ENCODE measurements at places on chromosomes 3 and 15.

DNA sequence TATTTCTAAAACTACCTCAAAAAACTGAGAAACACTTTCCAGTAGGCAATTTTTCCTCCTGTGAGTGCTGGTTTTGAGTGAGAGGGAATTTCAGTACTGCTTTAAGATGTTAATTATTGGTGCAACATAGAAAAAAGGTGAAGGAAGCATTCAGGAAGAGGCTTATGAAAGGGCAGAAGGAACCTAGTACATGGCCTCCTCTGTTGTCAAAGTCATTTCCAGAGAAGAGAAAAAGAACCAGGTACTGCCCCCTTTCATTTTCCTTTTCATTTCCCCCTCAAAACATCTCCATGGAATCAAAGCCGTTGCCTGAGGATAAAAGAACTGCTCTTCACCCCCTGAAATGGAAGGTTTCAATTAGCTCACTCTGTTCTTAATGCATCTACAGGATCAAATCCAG lies 19.8 kb downstream of the RARRES1 start:
- no peak for DNase-seq

- no peak for DNase-seq
Measured at GRCh38 chr15:80769829-80770705, 9.1 kb upstream of the CEMIP start.

- DNase-seq, result no peak
Measured at GRCh38 chr15:85005319-85005718, 23.7 kb downstream of the PDE8A start.

DNA sequence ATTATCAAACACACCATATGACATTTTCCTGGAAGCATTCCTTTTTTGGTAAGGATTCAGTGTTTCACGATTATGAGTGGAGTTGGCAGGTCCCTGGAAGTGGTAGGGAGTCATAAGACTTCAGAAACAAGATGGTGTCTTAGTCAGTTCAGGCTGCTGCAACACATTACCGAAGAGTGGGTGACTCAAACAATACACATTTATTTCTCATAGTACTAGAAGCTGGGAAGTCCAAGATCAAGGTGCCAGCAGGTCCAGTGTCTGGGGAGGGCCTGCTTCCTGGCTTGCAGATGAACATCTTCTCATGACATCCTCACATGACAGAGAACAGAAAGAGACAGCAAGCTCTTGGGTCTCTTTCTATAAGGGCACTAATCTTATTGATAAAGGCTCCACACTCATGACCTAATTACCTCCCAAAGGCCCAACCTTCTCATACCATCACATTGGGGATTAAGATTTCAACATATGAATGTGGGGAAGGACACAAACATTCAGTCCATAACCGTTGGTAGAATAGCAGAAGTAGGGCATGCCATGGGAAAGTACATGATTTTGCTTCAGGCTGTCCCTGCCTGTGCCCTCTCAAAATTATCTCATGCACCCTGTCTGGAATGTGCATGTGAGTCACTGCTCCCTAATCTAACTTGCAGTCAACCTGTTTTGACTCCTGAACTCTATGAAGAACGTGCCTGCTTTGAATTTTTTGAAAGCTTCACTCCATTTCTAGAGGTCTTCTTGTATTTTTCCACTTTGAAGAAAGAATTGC lies 72.5 kb downstream of the GTPBP8 start:
- DNase-seq, result no peak

GRCh38 chr3:195160257-195160898 lies 110.6 kb downstream of the XXYLT1 start:
- DNase-seq, result no peak

DNA sequence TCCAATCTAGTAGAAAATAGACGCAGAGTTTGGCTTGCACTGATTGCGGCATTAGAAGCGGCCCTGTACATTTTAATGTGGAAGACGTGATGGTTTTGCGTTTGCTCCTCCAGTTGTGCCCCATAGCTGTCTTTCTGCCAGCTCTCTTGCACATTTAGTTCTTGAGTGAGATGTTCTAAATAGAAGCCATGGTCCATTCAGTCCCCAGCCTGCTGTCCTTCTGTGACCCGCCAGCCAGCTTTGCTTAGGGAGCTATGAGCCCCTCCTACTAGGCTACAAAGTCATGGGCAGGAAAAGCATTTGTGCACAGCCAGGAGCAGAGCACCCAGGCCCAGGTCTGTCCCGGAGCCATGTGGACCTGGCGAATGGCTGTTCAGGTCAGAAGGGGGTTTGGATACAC lies 50.3 kb downstream of the APBA2 start:
- DNase-seq, result no peak

GRCh38 chr3:197511853-197512635 lies 43.7 kb downstream of the BDH1 start:
- DNase-seq, result no peak

DNA sequence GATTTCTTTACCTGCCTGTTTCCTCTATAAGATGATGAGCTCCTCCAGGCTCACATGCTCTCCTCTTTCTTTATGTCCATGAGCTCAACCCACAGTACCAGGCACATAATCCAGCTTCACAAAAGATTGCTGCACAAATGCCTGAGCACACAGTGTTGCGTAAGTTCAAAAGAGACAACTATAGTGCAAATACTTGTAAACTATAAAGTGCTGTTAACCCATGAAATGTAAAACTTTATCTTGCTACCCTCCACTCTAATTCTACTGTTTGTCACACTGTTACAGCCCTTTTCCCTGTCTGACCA lies 101.0 kb upstream of the LPP start:
- no peak for DNase-seq

- DNase-seq, result no peak
Measured at GRCh38 chr15:43913026-43913780, 86.4 kb downstream of the WDR76 start.

- no peak for DNase-seq
Measured at GRCh38 chr3:133464573-133464972, 64.7 kb downstream of the BFSP2 start.

GRCh38 chr15:44812029-44812517 lies 75.7 kb downstream of the TRIM69 start:
- DNase-seq, result peak; percentile 54

GRCh38 chr15:85943791-85944190 lies 135.9 kb upstream of the AGBL1 start:
- DNase-seq, result no peak

- DNase-seq, result no peak
Measured at GRCh38 chr3:58779934-58780333, 113.4 kb upstream of the FAM3D start.

DNA sequence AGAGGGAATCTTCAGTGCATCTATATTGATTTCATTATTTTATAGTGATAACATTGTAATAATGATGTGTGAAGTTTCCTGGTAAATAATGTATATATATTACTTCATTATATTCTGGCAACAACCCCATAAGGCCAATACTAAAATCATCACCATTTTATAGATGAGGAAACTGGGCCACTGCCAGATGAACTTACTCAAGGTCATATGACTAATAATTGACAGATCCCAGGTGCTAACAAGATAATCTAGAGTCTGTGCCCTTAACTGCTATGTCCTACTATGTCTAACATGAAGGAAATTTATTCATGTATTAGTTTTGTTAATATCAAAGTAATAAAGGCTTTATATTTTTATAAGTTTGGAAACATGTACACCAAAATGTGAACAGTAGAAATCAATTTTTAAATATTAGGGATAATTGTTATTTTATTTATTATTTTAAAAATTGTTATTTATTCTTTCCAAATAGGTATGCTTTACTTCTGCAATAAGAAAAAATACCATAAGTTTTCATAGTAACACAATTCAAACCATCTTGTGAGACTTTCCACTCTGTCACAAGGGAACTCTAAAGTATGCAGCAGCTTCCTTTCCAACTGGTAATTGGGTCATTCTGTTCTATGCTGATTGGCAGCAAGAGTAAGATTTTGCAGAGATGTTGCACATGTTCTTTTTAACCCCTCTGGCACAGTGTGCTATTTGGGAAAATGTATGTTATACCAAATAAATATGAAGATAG lies 90.8 kb upstream of the CMC1 start:
- DNase-seq, result no peak

DNA sequence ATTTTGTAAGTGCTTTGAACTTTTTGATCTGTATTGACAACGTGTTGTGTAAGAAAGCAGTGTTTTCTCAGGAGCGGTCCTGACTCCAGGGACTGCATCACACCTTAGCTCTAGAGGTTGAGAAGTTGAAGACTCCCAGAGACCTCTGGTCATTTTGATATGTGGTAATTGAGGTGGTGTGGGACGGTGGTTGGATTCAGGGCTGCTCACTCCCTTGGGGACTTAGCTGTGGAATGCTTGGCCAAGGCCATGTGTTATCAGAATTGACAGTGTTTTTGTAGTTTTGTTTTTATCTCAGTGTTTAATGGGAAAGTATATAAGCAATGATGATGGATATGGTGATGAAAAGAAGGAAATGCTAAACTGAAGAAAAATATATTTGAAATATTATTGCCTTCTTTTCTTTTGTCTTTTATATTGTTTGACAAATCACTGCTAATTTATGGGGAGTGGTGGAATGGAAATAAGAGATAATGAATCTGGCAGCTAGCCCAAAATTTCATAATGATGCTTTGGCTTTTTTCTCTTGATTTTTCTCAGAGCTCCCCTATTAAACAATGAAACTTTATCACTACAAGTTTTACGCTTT lies 16.0 kb downstream of the CMSS1 start:
- DNase-seq, result no peak

DNA sequence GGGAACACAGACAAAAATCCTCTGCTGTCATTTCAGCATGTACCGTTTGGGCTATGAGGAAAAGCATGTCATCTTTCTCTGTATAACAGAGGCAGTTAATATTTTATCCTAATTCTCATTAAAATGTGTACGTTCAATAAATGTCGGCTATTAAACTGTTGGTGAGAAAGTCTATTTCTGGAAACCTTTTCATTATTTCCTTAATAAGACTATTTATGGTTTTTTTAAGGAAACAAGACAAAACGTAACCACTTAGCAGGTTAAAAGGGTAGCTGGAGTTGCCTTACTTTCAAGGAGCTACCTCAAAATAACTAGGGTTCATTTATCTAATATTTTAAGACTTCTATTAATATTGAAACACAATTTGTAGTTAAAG lies 1.8 kb upstream of the STT3B start:
- DNase-seq, result no peak

- no peak for DNase-seq
Measured at GRCh38 chr3:118938183-118938961, 96.3 kb downstream of the IGSF11 start.

GRCh38 chr15:66679657-66680108 lies 22.4 kb upstream of the SMAD6 start:
- DNase-seq, result no peak

DNA sequence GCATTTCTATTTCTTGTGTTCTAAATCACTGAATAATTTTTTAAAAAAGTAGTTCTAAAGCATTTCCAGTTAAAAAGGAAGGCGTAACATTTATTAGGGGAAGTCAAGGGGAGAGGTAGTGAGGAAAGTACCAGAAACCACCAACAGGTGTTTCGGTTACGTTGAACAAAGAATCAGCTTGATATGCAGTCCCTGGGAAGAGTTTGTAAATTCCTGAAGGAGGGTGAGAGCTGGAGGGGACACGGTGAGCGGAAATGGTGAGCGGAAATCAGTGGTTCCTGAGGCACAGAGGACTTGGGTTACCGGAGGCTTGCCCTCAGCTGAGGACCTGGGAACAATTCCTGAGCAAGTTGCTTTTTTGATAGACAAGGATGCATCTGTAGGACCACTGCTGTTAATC lies 17.8 kb downstream of the MAP2K1 start:
- peak; percentile 48 for DNase-seq

DNA sequence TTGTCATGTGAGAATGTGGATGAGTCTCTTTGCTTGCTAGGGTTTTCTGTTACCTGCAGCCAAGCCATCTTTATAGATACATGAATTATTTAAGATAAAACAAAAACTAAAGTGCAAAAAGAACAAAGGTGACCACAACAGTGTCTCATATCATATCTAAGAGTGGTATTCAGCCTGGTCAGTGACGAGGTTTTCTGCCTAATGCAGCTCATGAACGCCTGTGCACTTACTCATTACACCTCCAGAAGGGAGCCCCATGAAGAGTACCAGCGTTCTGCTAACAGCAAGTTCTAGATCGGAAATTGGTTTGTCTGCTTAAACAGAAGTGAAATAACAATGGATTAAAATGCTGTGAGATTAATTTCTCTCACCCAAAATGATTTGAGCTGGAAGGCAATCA lies 19.2 kb downstream of the PXYLP1 start:
- no peak for DNase-seq

GRCh38 chr3:66991459-66991858 lies 6.6 kb upstream of the KBTBD8 start:
- no peak for DNase-seq

DNA sequence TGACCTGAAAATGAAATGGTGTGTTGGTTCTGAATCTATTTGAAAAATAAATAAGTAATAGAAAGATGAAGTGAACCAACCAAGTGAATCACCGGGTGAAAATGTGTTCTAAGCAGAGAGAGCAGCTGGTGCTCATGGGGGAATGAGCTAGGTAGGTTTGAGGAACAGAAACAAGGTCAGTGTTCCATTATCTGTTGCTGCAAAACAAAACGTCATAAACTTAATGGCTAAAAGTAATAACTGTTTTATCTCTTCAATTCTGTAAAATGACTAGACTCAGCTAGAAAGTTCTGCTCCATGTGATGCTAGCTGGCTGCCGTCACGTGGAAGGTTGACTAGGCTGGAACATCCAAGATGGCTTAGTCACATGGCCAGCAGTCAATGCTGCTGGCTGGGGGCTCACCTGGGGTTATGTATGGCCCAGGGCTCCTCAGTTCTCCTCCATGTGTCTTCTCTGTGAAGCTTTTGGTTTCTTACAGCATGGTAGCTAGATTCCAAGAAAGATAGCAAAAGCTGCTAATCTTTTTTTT lies 13.3 kb upstream of the SH3BP5 start:
- peak; percentile 63 for DNase-seq

DNA sequence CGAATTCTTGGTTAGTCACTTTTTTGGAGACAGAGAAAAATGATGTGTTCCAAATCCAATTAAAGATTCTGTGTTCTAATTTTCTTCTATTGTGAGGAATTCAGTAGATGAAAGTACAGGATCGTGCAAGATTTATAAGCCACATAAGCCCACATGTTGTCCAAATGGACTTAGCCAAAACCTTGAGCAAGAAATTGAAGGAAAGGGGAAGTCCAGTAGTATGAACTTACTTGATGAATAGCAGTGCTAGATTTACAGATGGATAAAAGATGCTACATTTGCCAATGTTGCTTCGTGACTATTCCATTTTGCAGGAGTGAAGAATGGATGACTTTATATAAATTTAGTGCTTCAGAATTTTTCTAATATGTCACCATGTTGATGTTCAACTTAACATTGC lies 120.0 kb upstream of the ATP11B start:
- DNase-seq, result no peak

DNA sequence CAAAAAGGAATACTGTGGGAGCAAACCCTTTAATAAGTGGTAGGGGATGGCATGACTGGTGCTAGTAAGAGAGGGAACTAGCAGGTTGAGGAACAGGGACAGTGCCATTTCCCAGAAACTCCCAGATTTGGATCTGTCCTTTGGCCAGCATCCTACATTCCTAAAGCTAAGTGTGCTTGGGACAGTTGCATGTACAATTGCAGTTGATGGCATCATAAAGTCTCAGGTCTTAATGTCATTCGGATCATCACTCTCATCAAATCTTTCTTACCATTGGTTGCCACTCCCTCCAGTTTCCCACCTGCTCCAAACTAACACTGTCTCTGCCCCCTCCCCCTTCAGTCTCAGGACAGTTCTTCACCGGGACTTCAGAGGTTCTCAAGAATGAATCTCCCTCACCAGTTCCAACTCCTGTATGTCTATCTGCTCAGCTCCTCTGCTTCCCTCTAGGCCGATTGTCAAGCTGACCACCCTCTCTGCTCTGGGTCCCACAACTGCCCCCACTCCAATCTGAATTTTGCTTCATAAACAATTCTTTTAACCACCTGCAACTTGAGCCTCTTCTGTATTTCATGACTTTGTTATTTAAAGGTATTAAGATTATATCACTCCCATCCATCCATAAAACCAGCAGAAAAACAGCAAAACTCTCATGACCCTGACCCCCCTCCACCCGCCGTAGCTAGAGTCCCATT lies 260.8 kb downstream of the CGGBP1 start:
- DNase-seq, result no peak

Measured in DND-41 (cell line).